ENCODE measurements at places on chromosomes 5 and 9.
A peak's percentile ranks its signal among the peaks of the same experiment; 100 is the strongest.

DNA sequence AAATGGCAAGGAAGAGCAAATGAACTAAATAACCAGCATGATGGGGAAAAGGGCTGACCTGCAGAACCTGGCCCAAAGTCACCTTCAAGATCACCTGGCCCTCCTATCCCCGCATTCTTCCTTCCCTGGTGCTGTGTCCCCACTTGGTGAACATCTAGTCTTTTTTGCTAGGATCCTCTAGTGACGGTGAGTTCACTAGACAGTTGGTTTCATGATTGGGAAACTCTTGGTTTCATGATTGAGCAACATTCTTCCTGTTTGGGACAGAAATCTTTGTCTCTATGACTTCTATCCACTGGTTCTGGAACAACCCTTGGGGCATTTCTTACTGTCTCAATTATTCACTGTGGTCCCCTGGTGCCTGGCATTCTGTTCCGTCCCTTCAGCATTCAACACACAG, 50.2 kb upstream of the DAB2IP start:
- DNase-seq: no peak

GRCh38 chr5:149969181-149969930, 8.8 kb downstream of the SLC26A2 start:
- no peak for DNase-seq

DNA sequence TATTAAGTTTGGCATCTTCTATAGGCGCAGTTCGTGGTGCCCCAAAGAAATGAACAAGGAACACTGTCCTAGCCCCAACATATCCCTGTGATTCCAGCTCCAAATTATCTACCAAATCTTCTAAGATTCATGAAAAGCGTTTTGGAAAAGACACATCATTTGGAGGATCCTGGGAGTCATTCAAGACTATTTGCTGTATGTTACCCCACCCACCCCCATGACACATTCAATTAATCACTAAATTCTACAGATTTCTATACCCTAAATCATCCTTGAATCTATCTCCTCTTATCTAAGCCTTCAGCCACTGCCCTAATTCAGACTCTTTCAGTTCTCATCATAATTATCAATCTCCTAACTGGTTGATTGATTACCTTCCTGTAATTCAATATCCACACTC, 5.5 kb upstream of the RUSC2 start:
- no peak for DNase-seq

DNA sequence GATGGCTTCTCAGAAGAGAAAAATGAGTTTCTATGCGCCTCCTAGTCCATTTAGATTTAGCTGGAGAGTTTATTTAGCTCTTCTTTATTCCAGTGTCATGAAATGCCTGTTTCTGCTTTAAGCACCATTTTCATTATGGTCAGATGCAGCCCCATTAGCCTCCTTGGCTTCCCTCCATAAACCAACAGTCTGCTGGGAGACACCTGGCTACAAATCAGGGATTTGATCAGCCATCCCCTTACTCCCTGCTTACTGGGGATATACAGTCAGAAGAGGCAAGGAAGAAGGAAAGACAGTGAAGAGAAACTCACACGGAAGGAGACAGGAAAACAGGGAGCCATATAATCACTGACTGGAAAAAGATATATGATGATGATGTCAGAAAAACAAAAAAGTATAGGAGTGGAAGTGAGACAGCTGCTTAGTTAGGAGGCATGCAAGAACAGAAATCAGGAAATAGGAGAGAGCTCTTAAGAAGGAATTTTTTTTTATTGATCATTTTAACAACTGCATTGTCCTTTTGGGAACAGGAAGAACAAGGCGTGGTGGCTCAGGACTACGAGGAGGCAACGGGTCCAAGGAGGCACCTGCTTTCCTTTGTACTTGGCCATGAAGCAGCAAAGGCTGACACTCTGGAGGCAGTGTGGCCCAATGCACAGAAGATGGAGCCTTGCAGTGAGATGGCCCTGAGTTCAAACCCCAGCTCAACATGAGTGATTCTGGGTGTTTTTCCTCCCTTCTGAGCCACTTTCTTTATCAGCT, 56.1 kb downstream of the MED27 start:
- no peak for DNase-seq

DNA sequence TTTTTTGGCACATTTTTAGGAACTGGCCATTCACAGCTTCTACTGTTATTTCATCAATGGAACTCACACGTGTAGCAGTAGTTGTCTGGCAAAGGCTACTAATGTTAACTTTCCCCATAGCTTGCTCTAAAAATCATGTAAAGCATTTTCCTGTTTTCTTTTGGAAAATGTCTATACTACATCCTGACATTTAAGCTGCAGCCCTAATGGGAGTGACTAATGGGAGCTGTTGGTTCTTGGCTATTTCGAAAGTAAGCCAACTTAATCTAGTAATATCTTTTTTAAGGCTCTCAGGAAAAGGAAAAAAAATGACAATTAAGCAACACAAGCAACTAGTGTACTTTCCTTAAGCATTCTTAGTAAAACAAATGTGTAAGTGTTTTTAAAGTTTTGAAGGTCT, 169.2 kb downstream of the SLC12A2 start:
- DNase-seq: no peak

- no peak for DNase-seq
These were observed 101.6 kb upstream of the SPRY4 start for GRCh38 chr5:142426129-142427014.

DNA sequence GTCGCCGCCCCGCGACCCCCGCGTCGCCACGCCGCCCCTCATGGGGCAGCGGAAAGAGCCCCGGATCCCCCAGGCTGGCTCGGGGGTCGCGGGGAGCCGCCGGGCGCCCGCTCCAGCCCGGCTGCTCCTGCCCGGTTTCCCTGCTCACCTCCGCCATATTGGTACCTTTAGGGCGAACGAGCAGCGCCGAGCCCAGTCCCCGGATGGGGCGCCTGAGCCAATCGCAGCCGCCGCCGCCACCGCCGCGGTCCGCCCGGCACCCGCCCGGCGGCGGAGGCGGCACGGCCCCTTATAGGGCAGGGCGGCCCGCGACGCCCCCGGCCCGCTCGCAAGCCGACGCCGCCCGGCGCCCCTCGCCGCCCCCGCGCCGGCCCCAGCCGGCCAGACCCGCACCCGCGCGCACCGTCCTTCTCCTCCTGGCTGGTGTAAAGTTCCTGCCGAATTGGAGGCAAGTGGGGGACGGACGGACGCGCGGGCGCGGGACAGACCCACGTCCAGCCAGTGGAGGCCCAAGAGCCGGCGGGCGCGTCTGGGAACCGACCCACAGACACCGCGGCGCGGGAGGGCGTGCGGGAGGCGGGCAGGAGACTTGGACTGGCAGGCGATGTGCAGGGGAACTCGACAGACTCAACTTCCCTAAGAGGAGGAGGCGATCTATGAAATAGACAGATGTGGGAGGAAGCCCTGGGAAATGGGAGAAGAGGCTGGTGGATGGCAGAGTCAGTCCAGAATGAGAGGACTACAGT, at the start of gene MIER3:
Gene MIER3, minus strand, starts transcription at position 178 of the 746 bp plus-strand sequence. Its CDS starts 21 bp downstream, at position 157.
- DNase-seq: peak; percentile 75

DNA sequence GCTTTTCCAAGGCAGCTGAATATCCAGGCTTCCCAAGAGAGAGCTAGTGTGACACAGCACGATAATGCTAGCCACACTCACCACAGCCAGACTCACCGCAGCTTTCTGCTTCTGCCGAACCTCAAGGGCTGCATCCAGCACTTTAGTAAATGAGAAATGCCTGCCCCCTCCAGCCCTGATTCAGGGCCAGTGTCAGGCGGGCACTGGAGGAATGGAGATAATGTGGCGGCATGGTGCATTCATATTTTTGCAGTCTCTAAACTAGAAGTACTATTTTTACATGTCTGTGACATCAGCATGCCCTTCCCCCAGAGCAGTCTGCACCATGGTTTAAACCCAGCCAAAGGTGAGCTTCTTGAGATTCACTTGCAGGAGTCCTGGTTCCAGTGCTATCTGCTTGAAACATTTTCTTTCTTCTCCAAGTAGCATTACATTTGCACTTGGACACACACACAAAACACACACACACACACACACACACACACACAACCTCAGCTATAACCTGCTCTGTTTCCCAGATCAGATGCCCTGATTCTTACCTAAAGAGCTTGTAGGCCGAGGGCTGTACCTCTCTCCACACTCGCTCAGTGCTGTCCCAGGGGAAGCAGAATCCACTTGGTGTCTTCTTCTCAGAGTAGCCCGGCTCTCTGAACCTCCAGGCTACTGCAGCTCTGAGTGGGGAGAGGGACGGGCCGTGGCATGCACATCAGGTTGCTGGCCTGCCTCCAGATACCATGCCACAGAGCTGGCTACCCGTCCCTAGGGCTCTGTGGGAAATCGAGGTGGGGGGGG, at the start of gene FGF1:
Gene FGF1, minus strand, starts transcription at position 673 of the 792 bp plus-strand sequence. CDS start 71,963 bp downstream, outside the sequence.
- no peak for DNase-seq

DNA sequence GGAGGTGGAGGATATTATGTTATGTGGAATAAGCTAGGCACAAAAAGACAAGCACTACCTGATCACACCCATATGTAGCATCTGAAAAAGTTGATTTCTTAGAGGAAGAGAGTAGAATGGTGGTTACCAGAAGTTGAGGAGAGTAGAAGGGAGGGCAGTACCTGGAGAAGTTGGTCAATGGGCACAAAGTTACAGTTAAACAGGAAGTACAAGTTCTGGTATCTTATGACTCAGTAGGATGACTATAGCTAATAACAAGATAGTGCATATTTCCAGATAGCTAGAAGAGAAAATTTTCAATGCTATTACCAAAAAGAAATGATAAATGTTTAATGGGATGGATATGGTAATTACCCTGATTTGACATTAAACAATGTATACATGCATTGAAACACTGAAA, 686.7 kb downstream of the ISL1 start:
- no peak for DNase-seq

DNA sequence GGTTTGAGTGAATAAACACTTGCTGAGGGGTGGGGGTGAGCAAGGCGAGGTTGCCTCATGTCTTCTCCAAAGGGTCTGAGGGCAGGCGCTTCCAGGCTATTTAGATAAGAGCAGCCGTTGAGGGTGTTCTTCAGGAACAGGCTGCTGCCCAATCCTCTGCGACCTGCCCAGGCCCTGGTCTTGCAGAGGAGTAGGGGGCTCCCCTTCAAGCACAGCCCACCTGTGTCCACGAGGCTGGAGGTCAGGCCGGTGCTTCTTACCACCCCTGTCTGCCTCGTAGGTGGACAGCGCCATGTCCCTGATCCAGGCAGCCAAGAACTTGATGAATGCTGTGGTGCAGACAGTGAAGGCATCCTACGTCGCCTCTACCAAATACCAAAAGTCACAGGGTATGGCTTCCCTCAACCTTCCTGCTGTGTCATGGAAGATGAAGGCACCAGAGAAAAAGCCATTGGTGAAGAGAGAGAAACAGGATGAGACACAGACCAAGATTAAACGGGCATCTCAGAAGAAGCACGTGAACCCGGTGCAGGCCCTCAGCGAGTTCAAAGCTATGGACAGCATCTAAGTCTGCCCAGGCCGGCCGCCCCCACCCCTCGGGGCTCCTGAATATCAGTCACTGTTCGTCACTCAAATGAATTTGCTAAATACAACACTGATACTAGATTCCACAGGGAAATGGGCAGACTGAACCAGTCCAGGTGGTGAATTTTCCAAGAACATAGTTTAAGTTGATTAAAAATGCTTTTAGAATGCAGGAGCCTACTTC, 58.6 kb upstream of the LRRTM2 start:
- no peak for DNase-seq

- no peak for DNase-seq
These were observed 441.5 kb downstream of the CDH18 start for GRCh38 chr5:19546521-19546920.

GRCh38 chr5:9467199-9468059, 78.4 kb downstream of the SEMA5A start:
- DNase-seq: no peak

DNA sequence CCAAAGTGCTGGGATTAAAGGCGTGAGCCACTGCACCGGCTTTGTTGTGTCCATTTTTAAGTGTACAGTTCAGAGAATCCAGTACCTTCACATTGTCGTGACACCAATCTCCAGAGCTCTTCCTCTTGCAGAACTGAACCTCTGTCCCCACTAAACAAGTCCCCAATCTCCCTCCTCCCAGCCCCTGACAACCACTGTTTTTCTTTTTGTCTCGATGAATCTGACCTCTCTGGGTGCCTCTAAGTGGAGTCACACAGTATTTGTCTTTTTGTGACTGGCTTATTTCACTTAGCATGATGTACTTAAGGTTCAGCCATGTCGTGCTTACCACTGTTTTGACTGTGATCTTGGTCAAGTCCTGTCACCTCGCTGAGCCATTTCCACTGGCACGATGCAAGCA, 1.6 kb downstream of the WDR38 start:
- DNase-seq: no peak
